ENCODE measurements at places on chromosomes 3 and 15.

GRCh38 chr3:10524799-10525301 lies 19.5 kb upstream of the ATP2B2 start:
- DNase-seq = no peak

- no peak for DNase-seq
These were observed 227.5 kb downstream of the NEK10 start for GRCh38 chr3:27141668-27142067.

- no peak for DNase-seq
These were observed 9.6 kb downstream of the CMC1 start for GRCh38 chr3:28250999-28251398.

GRCh38 chr3:174716956-174717505 lies 142.1 kb upstream of the NAALADL2 start:
- no peak for DNase-seq

- no peak for DNase-seq
These were observed 34.6 kb downstream of the CDIN1 start for GRCh38 chr15:36614016-36614415.

DNA sequence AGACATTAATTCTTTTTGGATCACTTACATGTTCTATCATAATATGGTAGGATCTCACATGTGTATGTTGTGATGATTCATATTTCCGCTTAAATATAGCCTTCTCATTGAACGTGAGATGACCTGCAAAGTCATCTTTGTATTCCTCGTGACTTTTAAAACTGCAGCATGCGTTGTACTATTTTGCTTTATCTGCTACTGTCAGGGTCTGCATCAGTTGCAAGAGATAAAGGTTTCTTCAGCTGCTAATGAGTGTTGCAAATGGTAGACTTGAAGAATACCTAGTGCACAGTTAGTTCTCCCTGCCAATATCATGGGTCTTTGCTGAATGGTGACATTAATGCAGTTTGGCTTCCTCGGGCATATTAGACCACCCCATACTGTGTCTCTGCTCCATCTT lies 31.8 kb downstream of the REC114 start:
- no peak for DNase-seq

DNA sequence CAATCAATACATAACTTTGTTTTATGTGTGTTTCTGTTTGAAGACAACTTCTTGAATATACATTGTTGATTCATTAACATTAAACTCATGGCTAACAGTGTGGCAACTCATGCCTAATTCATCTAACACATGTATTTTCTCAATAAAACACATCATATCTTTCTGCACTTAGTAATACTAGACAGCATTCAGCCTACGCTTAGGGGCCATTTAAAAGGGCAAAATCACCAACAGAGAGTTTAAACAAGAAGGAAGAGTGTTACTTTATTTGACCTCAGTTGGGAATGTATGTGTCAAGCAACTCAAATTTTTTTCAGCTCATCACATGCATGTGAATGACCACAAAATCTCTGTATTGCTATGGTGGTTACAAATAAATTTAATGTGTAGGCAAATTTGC lies 128.8 kb upstream of the AADACL2 start:
- DNase-seq = no peak

DNA sequence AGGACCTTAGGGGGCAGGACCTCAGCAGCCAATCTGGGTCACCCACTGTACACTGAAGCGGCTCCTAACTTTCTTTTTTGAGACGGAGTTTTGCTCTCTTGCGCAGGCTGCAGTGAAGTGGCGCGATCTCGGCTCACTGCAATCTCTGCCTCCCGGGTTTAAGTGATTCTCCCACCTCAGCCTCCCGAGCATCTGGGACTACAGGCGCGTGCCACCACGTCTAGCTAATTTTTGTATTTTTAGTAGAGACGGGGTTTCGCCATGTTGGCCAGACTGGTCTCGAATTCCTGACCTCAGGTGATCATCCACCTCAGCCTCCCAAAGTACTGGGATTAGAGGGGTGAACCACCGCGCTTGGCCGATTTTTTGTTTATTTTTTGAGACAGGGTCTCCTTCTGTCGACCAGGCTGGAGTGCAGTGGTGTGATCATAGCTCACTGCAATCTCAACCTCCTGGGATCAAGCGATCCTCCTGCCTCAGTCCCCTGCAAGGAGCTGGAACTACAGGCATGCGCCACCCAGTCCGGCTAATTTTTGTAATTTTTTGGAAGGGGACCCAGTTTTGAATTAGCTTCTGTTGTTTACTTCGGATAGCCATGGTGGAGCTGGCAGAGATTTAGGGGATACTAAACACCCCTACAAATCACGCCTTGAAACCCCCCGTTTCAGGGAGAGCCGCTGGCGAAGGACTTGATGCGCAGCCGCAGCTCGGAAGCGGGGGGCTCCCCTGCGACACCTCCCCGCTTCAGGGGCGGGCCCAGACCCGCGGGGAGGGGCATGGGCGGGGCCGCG lies 1.5 kb upstream of the CLK3 start:
- no peak for DNase-seq

DNA sequence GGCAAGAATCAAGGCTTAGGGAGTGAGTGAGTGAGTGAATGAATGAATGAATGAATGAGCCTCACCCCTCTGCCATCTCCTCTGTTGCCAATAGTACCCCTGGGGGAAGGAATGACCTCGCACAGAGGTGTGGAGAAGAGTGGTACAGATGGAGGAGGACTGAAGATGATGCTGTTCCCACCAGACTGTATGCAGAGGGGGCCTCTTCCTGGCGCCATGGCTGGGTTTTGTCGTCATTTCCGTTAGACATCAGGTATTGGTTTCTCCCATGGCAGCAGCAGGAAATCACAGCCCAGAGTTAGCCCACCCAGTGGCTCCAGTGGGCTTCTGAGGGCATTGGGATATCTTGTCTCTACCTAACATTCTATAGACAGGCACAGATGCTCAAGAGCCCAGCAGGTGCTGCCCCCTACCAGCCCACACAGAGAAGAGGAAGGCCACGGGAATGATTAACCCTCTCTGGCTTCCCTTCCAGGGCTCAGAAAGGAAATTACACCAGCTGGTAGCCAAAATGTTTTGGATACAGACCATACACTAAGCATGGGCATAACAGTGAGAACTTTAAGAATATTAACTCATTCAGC lies 109.8 kb upstream of the SLC6A11 start:
- DNase-seq = no peak

DNA sequence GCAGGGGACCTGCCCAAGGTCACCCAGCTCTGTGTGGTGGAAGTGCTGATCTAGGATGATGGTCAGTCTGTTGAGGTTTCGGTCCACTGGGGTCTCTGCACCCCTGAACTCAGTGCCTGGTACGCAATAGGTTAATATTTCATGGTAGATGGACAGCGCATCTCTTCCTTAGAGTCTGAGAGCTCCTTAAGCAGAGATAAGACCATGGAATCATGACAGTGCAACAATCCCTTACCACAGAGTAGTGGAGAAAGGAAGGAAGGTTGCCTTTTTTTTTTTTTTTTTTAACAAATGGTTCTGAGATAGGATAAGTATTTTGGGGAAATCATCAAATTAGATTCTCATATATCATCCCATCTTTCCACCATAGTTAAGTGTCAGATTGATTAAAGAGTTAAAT lies 79.8 kb upstream of the SLC6A1 start:
- DNase-seq = no peak

- no peak for DNase-seq
These were observed 69.6 kb upstream of the PPIB start for GRCh38 chr15:64232400-64232799.

GRCh38 chr15:84976746-84977345 lies 4.8 kb upstream of the PDE8A start:
- DNase-seq = no peak

- DNase-seq = no peak
These were observed 15.3 kb downstream of the NR2F2 start for GRCh38 chr15:96345560-96346399.

DNA sequence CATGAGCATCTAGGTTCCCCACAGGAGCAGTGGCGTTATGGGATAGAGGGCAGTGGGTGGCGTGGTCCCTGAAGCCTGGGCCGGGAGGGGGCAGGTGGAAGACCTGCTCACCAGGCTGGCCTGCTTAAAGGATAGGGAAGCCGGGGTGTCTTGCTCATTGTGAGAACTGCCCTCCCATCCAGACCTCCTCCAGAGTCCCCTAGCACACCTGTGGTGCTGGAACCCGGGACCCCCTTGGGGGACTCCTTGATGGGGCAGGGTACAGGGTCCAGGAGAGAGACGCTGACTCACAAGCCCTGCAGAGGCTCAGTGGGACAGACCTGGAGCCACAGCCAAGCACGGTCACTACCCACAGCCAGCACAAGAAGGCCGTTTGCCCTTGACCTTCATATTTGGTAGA lies 2.8 kb upstream of the RHCG start:
- peak; percentile 69 for DNase-seq

GRCh38 chr3:22843854-22844253 lies 359.3 kb upstream of the UBE2E2 start:
- DNase-seq = no peak

GRCh38 chr15:66566963-66567531 lies 1.2 kb upstream of the LCTL start:
- no peak for DNase-seq

- no peak for DNase-seq
These were observed 279.5 kb downstream of the NEK10 start for GRCh38 chr3:27089645-27090044.

- DNase-seq = peak; percentile 68
These were observed 13.7 kb upstream of the PARP6 start for GRCh38 chr15:72285927-72286516.

DNA sequence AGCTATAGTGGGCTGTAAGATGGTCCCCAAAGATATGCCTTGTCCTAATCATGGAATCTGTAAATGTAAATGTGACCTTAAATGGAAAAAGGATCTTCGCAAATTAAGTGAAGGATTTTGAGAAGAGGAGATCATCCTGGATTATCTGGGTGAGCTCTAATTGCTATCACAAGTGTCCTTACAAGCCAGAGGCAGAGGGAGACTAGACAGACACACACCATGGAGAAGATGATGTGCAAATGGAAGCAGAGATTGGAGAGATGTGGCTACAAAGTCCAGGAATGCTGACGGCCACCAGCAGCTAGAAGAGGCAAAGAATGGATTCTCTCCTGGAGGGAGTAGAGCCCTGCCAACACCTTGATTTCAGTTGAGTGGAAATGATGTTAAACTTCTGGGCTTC lies 102.3 kb upstream of the PROK2 start:
- no peak for DNase-seq

GRCh38 chr15:92886042-92886537 lies 14.0 kb upstream of the CHD2 start:
- DNase-seq = no peak

GRCh38 chr15:29638781-29639180 lies 183.5 kb downstream of the TJP1 start:
- no peak for DNase-seq

GRCh38 chr3:198081421-198081844 lies 121.4 kb downstream of the LMLN start:
- DNase-seq = peak; percentile 34

GRCh38 chr3:33732394-33732793 lies 14.3 kb upstream of the CLASP2 start:
- no peak for DNase-seq

GRCh38 chr15:56744701-56745683 lies 11.7 kb upstream of the ZNF280D start:
- no peak for DNase-seq

DNA sequence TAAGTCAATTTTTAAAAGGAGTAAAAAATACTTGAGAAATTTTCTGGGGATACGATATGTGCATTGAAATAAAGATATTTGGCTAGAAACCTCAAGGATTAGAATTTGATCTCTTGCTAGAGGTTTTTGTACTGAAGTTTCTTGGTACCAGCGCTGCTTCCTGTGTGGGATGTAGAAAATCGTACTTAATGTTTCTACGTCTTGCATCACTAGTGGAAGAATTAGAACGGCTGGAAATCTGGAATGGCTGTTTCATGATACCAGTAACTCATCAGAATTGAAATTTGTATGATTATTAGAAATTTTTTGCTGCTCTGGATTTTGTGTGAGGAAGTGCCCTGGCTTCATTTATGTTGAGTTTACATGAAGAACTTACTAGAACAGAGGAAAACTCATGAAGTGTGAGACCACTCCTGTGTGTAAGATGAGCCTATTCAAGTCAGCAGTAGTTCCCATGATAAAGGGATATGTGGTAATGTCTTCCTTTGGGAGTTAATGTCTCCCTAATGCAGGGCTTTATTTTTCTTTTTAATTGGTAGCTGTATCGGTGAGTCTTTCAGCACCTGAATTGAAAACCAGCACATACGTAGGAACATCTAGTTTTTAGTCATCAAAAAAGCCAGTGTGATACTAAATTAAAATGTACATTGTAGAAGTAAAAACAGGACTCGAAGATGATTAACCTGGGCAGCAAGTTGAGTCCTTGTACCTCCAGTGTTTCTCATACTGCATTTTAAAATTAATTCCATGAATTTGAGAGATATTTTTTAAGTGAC lies 3.2 kb downstream of the KBTBD8 start:
- no peak for DNase-seq
